ENCODE measurements at places on chromosomes 16 and 17.

GRCh38 chr17:35359398-35359797 lies 14.0 kb downstream of the SLFN11 start:
- DNase-seq = no peak

DNA sequence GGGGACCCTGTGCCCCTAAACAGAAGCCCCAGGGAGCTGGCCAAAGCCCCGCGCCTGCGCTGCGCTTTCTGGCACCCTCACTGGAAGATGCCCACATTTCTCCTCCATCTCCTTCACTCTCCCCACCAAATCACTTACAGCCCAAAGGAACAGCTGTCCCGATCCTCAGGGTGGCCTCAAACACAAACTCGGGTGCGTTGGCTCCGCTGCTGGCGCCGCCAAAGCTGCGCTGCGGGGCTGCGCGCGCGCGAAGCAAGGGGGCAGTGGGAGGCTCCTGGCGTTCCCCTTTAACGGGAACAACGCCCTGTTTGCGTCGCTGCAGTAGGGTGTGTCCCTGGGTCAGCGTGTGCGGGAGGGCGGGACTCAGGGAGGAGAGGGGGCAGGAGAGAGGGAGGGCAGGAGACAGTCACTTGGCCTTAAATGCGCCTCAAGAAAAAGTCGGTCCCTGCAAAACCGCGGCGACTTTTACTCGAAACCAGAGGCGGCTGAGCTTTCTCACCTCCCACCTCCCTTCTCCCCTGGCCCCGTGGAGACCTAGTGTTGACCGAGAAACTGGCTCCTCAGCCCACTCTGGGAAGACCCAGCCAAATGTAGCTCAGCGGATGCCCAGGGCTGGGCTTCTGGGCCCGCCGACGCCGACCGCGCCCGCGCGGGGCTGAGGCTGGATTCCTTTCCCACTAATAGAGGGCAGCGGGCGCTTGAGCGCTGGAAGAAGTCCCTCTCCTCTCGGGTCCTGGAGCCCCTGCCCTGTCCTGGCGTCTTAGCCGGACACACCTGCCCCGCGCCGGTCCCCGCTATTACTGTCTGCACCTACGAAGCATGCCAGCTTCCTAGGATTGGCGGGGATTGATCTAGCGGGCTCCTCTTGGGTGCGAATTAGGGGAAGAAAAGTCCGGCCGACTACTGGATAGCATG lies 2.6 kb downstream of the PMP22 start:
- DNase-seq = no peak

DNA sequence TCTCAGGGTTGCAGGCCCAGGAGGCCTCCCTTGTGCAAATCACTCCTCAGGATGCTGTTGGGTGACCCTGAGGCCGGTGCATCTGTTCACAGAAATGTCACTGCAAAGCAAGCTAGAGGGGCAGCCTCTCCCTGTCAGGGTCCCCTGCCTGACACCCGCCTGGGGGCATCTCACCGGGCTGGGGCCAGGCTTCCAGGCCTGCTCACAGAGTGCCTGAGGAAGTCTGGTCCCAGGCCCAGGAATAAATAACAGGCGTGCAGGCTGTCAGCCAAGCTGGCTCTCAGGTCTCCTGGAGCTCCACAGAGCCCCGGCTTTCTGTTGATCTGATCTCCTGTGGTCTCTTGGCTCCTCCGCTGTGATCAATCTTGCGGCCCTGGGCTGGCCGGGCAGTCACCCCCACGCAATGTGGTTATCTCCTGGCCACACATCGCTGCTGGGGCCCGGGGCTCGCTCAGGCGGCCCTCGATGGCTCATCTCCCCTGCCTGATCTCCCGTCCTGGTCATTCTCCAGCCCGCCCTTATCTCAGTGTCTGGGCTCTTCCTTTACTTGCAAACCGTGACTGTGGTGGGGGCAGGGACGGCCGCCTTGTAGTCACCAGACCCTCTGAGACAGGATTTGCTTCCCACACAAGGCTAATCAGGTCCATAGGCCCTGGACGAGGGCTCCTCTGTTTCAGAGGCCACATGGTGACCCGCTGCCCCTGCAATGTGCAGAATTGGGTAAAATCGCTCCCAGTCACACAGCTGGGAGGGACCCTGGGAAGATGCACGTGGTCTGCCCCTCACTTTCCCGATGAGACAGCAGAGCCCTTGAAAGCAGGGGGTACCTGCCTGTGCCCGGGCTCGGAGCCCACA lies 231.2 kb upstream of the GSE1 start:
- DNase-seq = no peak

- no peak for DNase-seq
Measured at GRCh38 chr17:81261582-81262336, 22.6 kb downstream of the NDUFAF8 start.

DNA sequence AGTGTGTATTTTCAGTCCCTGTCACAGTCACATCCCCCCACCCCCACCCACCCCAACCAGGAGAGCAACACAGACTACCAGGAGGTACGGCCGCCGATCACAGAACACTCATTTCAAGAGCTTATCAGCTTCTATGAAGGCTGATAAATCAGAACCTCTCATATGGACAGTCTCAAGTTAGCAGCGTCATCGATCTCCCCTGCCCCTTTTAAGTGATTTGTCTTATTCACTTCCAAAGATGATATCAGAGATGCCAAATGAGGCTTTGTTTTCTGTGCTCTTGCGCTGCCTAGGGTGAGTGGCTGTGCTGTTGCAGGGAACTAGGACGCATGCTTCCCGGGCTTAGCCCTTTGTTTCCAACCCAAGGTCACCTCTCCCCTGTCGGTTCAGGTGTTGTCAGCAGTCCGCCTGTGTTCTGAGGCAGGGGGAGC lies 26.8 kb upstream of the PMFBP1 start:
- peak; percentile 15 for DNase-seq

DNA sequence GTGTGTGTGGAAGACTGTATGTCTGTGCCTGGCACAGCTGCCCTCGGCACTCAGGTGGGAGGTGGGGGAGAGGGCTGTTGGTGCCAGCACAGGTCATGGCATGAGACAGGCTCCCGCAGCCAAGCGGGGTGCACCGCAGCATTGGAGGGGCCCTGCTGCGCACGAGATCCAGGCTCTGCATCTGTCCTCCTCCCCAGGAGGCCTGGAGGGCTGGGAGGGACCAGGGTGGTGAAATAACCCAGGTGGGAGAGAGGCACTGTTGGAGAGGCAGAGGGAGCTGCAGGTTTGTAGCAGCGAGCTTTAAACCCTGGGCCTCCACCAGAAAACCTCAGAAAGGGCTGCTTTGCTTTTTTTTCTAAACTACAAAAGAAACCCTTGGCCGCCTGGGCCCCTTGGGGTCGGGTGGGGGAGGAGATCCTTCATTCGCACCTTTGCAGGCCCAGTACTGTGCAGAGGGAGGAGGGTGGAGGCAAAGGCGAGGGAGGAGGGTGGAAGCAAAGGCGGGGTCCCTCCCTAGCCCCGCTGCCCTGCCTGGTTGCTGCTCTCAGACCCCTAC lies 241.7 kb downstream of the SEC14L1 start:
- no peak for DNase-seq

DNA sequence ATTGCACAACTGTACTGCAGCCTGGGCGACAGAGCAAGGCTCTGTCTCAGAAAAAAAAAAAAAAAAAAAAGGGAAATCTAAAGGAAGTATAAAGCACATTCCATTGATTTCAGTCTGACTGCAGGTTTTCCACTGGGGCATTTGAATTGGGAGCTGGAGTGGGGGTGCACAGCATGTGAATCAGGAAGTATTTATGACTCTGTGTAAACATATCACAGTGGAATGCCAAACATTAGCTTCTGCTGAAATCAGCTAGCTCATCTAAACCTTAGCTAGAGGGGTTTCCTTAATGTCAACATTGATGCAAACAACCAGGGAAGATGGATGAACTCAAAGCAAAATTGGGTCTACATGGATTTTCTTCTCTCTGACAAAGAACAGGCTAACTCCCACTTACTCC lies 641.0 kb upstream of the EEF2KMT start:
- no peak for DNase-seq

DNA sequence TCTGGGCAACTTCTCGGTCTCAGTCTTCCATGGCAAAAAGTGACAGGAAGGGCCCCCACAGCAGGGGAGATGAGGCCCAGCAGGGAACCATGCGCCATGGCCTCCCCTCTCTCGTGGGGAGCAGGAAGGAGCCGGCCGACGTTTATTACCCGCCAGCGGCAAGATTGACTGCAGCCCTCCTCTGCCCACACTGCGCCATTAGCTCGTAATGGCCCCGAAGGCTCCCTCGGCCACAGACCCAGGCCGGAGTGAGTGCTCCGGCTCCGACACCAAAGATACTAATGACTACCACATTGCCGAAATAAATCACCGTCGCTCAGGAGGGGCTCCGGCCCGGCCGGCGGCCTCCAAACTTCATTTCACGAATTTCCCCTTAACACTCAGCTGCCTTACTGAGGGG lies 226.9 kb downstream of the C16orf78 start:
- DNase-seq = no peak

DNA sequence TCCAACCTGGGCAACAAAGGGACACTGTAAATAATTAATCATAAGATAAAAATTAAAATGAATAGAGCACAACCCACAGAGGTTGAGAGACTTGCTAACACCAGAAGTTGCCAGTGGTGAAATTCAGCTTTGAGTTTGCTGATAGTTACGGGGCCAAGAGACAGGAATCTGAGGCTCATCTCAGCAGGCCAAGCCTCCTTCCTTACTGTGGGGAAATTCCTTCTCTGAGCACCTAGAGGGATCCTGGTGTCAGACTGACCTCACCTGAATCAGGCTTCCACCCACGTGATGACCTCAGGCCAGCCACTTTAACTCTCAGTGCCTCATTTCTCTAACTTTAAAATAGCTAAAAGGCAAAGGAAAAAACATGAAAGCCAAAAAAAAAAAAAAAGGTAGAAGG lies 4.7 kb downstream of the ABAT start:
- no peak for DNase-seq

GRCh38 chr17:36576793-36577192 lies 14.9 kb upstream of the DHRS11 start:
- DNase-seq = no peak

DNA sequence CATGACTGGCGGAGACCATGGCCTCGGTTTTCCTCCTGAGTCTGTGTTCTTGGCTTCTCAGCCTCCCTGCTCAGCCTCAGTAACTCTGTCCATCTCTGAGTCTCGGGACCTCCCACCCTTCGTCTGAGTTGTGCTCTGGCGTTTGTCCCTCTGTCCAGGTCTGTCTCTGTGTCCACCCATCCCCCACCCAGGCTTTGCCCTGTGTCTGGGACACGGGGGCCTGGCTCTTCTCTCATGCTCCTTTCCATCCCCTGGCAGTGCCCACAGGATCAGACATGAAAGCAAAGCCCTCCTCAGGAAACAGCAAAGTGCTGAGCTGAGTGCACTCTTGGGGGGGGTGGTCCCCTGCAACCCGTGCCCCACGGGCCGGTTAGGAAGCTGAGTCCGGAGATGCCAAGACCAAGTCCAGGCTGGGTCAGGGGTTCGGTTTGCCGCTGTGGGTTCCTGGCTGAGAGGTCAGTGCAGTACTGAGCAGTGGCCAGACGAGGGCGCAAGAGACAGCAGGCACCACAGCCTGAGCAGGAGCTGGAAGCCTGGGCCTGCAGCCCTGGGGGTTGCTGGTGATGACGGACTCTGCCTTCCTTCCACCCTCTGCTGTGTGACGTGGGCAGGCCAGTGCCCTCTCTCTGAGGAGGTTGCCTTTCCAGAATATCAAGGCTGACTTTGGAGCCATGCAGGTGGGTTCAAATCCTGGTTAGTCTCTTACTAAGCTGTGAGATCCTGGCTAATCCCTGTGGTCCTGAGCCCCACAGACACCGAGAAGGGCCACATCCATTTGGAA lies 2.5 kb downstream of the P2RX1 start:
- no peak for DNase-seq

DNA sequence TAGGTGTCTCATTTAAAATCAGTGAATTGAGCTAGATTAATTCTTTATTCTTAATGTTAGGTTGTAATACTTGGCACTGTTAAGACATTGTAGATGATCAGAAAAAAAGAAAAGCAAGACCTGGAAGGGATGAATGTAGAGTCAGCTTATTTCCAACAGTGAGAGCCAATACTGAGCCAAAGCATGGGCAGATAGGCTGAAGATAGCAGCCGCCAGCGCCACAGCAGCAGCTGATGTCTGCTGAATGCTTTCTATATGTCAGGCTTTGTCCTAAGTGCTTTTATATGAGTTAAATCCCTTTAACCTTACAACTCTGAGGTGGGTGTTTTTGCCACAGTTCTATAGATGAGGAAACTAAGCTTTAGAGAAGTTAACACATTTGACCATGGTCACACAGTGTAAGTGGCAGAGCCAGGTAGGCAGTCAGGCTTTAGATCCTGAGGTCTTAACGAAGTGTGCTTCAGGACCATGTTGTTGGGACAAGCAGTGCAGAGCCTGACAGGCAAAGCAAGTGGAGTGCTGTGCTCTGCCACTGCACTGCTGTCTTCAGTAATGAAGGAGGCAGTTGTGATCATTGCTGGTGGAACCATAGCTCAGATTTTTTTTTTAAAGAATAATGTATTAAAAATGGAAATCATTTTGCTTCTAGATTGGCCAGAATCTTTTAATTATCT lies 25.9 kb downstream of the TNRC6A start:
- no peak for DNase-seq

GRCh38 chr16:66199189-66199588 lies 167.3 kb upstream of the CDH5 start:
- DNase-seq = no peak

- peak; percentile 11 for DNase-seq
Measured at GRCh38 chr17:50213026-50214022, 11.9 kb upstream of the COL1A1 start.

Measured in NCI-H510A (cell line).